ENCODE measurements at places on chromosomes 12 and 14. TPM values are rescaled to one million over a fixed set of nuclear protein-coding genes. Genes with fewer than 3 reads are reported as not detected.

GRCh38 chr14:80669426-80669825, 272.1 kb downstream of the CEP128 start:
- H3K27ac ChIP-seq = no peak overlapping the region
- H3K36me3 ChIP-seq = no peaks in the 10 kb centered on the region
- no peaks in the 10 kb centered on the region for H3K27me3 ChIP-seq
- no peak for DNase-seq

- H3K27ac ChIP-seq = no peak overlapping the region
- no peaks in the 10 kb centered on the region for H3K27me3 ChIP-seq
- DNase-seq = no peak
- H3K4me3 ChIP-seq = no peak overlapping the region
- H3K36me3 ChIP-seq = no peaks in the 10 kb centered on the region
- H3K4me1 ChIP-seq = no peaks in the 10 kb centered on the region
These were observed 22.9 kb downstream of the NDUFA12 start for GRCh38 chr12:94980577-94980976.

GRCh38 chr14:52112336-52113018, 43.6 kb upstream of the NID2 start:
- no peak overlapping the region for H3K4me3 ChIP-seq
- no peak overlapping the region for H3K27ac ChIP-seq
- no peaks in the 10 kb centered on the region for H3K4me1 ChIP-seq
- H3K27me3 ChIP-seq = no peaks in the 10 kb centered on the region

- peak overlapping the region; percentile 82 for H3K27ac ChIP-seq
- peaks cover 7% of the 10 kb centered on the region for H3K4me1 ChIP-seq
- H3K27me3 ChIP-seq = no peaks in the 10 kb centered on the region
- DNase-seq = peak; percentile 86
These were observed 81.6 kb upstream of the MED13L start for GRCh38 chr12:116358893-116359761.

- no peak overlapping the region for H3K27ac ChIP-seq
- no peaks in the 10 kb centered on the region for H3K36me3 ChIP-seq
- H3K4me1 ChIP-seq = no peaks in the 10 kb centered on the region
- no peak overlapping the region for H3K4me3 ChIP-seq
- no peak for DNase-seq
These were observed 30.0 kb downstream of the NUMB start for GRCh38 chr14:73428353-73428824.

- no peaks in the 10 kb centered on the region for H3K36me3 ChIP-seq
- DNase-seq = no peak
- no peak within 1 kb of the TSS for H3K27ac ChIP-seq
- H3K4me1 ChIP-seq = no peaks in the 10 kb centered on the region
These were observed at the start of gene CMA1 for GRCh38 chr14:24508155-24508840. Gene CMA1 (minus strand): TSS chr14:24508265. CDS start chr14:24508235, 30 bp downstream.

DNA sequence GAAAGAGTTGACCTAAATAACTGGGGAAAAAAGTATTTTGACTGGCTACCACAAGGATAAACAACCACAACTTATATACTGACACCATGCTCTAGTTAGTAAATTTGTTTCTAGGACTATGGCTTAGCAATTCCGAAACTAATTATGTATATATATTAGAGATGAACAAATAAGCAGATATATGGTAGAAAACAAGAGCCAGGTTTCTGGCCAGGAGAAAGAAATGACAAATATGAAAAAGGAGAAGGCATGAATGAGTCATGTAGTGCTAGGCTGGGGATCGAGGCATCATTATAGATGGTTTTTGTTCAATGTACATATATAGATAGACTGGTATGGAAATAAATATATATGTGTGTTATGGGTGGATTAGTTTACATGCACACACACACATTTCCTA, 5.5 kb upstream of the LRRC74A start:
- H3K27ac ChIP-seq = no peak overlapping the region
- DNase-seq = no peak
- H3K27me3 ChIP-seq = no peaks in the 10 kb centered on the region
- H3K36me3 ChIP-seq = no peaks in the 10 kb centered on the region
- no peak overlapping the region for H3K4me3 ChIP-seq

DNA sequence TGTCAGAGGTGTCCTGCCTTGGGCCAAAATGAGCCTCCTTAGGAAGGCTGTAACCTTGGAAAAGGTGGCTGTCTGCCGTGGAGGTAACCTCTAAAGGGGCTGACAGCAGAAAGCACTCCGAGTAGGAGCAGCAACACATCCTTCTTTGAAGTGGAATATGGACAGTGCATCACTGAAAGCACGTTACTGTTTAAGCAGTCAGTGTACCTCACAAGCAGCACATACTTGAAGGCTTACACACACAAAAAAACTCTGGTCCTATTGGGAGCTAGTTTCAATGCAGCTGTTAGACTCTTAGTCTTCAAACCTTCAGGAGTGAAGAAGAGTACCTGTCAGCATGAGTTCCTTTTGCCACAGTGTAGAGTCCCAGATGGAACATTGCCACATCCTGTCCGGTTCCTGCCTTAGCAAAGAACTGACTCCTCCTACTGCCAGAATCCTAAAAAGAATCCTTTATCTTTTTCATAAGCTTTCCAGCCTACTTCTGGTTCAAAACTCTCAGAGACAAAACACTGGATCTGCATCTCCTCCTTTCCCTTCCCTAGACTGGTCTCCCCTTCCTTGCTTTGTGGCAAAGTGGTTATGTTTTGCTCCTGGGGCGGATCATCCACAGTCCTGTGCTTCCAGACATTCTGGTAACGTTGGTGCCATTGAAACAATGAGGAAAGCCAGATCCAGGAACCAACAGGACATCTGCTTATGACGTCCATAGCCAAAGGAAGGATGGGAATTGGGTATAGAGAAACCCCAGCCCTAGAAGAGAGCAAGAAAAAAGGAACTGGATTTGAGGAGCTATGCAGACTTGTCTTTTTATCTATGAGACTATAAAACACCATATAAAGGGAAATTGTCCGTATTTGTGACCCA, 8.5 kb upstream of the MDM1 start:
- H3K36me3 ChIP-seq = no peaks in the 10 kb centered on the region
- no peak overlapping the region for H3K4me3 ChIP-seq
- no peaks in the 10 kb centered on the region for H3K4me1 ChIP-seq

DNA sequence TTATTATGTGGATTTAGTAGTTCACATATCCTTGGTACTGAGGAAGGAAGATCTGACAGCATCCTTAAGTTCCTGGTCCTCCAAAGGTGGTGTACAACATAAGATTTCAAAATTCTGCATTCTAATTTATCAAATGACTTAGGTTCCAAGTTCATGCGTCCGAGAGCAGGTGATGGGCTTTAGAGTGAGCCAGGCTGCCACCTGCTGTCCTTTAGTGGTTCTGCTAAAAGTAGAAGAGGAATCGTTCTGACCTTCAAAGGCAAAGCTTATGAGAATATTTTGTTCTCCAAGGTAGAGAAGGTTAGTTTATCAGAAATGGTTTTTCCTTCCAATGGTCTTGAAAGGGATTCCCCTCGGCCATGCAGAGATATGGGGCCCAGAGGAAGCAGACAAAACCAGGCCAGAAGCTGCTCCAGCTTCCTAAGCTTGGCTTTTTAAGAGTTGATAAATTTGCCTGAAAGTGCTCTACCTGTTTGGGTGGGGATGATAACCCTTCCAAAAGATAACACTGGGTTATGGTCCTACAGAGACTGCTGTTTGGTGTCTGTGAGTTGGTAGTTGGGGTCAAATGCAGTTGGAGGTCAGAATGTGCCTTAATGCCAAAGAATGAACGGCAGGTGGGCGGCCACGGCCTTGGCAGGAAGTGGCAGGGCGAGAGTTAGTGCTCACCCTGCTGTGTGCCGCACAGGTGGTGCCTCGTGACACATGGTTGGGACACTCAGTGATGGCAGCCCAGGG, 29.1 kb upstream of the LRTM2 start:
- H3K27me3 ChIP-seq = no peaks in the 10 kb centered on the region
- peaks cover 7% of the 10 kb centered on the region for H3K4me1 ChIP-seq
- peak; percentile 64 for DNase-seq
- H3K4me3 ChIP-seq = no peak overlapping the region

Gene RASAL1
- total RNA-seq = 5.2 TPM

Gene WSCD2
- total RNA-seq = 21.4 TPM

Gene NKX2-1
- total RNA-seq = not detected

Gene SRRM4
- not detected for total RNA-seq

Gene MYF6
- not detected for total RNA-seq
